Activated CD4-positive, alpha-beta T cell treated with anti-CD3 and anti-CD28 coated beads, Interleukin-2, amount 50 U/mL, for 24 hours (primary cell): ENCODE measurements at places on chromosomes 6 and 20.

DNA sequence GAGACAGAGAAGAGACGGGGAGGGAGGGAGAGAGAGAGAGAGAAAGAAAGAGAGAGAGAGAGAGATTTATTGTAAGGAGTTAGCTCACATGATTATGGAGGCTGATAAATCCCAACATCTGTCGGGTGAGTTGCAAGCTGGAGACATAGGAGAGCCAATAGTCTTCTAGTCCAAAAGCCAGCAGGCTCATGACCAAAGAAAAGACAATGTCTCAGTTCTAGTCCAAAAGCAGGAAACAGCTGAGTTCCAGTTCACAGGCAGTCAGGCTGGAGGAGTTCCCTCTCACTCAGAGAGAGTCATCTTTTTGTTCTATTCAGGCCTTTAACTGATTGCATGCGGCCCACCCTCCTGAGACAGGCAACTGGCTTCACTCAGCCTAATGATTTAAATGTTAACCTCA is 416.6 kb downstream of the PREX1 start:
- DNase-seq, result no peak

- DNase-seq, result no peak
Measured at GRCh38 chr6:17923401-17923863, 64.0 kb downstream of the KIF13A start.

- no peak for DNase-seq
Measured at GRCh38 chr20:11650566-11650965, 267.1 kb upstream of the BTBD3 start.

DNA sequence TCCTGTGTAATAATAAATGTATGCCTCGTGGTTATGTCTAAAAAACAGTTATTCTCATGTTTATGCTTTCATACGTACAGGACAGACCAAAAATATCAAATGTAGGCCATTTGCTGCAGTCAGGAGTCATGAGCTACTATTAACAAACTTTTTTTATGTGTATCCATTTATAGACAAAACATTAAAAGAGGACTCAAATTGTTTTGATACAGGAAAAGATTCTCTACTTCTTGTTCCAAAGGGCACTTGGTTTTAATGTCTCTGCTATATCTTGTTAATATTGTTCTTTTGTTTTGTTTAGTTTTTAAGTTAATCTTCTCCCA is 155.2 kb downstream of the ZDHHC14 start:
- DNase-seq, result no peak

DNA sequence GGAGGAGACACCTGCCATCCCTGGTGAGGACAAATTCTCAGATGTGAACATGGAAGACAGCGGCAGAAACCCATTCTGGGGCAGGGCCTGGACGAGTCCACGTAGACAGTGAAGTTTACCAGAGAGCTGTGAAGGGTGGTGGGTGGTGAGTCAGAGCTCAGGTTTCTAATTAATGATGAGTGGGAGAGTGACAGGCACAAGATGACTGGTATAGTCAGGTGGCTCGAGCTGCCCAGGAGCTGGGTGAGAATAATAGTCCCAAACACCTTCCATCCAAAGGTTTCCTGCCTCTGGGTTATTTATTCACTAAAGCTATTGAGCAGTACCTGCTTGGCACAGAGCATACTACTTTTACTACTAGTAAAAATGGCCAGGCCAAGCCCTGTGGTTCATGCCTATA is 6.0 kb downstream of the TLDC2 start:
- no peak for DNase-seq

DNA sequence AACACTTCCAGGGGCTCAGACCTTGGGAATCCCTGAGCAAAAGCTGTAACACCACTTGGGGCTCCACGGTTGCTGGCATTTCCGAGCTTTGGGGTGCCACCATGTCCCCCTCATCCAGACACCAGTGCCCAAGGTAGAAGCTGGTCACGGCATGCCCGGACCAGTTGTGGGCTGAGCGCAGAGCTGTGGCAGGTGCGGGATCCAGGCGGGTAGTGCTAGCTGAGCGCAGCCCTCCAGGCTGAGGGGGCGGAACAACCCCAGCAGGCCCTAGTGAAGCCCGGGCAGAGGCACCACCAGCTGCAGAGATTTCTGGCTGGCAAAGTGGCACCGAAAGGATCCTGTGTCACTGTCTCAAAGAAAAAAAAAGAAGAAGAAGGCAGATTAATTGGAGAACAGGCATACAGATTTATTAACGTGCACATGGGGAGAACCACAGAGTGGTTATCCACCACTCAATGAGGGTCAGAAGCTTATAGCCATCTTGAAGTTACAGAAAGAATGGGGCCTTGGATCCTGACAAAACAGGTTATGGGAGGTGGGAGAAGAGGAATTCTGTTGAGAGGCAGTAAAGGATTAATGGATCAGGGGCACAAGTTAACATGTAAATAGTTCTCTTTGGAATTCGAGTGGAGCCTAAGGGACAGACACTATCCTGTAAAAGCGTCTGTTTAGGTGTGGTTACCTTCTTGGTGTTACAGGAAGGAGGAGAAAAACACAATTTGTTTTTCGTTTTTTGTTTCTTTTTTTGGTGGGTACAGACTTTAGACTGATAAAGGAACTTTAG is 107.5 kb downstream of the CD24 start:
- no peak for DNase-seq

DNA sequence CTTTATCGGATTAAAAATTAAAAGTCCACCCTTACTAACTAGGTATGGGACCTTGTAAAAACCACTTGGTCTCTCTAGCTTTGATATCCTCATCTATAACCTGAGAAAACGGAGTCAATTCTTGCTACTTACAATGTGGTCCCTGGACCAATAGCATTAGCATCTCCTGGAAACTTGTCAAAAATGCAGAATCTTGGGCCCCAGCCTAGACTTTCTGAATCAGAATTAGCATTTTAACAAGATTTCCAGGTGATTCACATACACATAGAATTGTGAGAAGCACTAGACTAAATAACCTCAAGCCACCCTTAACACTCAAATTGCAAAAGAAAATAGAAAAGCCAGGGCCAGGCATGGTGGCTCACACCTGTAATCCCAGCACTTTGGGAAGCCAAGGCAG is 96.6 kb downstream of the RNGTT start:
- no peak for DNase-seq

DNA sequence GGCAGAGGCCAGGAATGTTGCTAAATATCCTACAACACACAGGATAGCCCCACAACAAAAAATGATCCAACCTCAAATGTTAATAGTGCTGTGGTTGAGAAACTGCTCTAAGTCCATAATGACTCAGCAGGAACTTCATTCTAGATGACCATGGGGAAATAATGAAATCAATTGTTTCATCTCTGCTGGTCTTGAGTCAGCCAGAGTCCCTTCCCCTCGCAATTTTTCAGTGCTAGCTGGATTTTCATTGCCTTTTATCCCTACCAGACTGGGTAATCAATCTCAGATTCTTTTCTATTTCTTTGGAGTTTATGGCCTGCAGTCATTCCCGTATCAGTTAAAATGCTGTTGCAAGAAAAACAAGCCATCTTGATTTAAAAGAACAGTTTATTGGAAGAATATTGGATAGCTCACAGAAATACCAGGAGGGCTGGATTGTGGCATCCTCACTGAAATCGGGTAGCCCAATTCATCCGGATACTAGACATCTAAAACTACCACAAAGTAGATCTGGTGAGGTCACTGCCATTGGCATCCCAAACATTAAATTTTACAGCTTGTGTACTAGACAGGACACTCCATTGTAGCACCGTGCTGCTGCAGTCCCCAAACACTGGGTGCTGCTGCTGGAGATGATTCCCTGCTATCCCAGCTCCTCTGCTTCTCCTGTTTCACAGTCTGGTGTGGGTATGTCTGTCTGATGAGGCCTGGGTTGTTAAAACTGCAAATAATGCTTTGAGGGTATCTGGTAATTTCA is 30.3 kb upstream of the POPDC3 start:
- no peak for DNase-seq

DNA sequence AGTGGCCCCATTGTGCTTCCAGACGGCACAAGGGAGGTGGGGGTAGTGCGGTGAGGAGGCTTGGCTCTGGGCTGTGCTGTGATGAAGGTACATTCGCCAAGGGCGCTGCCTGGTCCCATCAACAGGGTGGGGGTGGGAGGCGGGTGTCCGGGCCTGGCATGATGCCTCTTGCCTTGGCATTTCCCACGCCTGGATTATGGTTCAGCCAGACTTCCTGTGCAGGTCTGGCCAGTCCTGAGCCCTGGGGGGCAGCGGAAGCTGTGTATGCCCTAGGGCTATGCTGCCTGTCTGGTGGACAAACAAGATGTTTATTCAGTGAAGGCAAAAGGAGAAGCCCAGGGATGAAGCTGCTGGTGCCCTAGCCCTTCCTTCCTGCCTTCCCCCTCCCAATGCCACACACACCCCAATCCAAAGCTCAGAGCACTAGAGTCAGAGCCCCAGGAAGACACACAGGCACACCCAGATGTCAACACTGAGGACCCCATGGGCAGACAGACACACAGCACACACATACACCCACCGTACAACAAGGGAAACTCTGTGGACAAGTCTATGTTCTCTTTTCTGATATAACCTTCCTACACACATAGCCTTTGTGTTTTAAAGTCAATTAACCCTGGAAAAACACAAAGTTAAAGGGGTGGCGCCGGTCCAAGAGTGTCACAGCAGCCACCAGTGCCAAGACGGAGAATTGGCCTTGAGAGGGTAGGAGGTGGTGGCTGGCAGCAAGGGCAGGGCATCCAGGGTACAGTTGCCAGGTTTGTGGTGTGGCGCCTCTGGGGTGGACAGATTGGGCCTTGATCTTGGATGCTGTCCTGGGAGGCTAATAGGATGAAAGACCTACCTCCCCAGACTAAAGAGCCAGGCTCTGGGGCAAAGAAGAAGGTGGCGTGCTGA is 54.7 kb upstream of the SAYSD1 start:
- no peak for DNase-seq

DNA sequence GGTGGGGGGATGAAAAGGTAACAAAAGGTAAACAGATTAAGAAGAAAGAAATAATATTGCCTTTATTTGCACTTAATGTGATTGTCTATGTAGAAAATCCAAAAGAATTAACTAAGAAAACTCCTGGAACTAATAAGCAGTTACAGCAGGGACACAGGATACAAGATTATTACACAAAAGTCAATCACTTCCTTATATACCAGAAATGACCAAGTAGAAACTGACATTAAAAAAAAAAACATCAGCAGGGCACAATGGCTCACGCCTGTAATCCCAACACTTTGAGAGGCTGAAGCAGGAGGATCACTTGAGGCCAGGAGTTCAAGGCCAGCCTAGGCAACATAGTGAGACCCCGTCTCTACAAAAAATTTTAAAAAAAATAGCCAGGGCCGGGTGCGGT is 123.2 kb upstream of the RIPOR2 start:
- no peak for DNase-seq

DNA sequence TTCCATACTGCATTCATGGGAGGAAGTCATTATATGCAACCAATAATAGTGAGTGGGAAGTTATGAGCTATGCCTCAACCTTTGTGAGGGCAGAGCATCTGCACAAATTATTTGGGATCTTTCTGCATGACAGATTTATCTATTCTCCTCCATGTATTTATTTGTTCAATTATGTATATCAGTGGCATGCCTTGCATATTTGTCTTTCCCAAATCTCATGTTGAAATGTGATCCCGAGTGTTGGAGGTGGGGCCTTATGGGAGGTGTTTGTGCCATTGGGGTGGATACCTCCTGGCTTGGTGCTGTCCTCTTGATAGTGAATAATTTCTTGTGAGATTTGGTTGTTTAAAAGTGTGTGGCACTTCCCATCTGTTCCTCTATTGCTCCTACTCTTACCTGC is 1246.0 kb upstream of the CITED2 start:
- no peak for DNase-seq

DNA sequence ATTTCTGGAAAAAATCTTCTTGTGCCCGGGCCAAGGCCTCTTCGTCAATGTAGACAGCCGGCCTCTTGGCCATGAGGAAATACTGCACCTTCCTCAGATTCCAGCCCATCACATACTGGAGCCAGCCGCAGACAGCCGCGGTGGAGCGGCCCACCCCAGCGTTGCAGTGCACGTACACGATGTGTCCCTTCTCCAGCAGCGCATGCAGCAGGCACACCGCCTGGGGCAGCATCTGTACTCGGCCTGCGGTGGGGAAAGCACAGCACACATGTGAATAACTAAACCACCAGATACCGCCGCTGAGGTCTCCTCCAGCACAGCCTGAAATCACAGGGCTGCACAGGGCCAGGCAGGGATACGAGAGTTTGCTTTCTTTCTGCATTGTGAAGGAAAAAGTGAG is 107.9 kb downstream of the EPM2A start:
- no peak for DNase-seq

DNA sequence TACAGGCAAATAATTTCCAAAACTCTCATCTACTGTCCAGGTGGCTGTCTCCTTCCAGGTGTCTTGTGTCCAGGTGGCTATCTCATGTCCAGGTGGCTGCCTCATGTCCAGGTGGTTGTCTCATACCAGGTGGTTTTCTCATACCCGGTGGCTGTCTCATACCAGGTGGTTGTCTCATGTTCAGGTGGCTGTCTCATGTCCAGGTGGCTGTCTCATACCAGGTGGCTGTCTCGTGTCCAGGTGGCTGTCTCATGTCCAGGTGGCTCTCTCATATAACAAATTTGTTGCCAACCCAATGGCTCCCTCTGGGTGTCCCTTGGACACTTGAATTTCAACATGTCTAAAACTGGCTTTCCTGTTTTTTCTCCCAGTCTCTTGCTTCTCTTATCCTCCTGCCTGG is 14.3 kb upstream of the SLC22A3 start:
- DNase-seq, result no peak

GRCh38 chr6:128095362-128095761 is 194.5 kb upstream of the THEMIS start:
- DNase-seq, result no peak

DNA sequence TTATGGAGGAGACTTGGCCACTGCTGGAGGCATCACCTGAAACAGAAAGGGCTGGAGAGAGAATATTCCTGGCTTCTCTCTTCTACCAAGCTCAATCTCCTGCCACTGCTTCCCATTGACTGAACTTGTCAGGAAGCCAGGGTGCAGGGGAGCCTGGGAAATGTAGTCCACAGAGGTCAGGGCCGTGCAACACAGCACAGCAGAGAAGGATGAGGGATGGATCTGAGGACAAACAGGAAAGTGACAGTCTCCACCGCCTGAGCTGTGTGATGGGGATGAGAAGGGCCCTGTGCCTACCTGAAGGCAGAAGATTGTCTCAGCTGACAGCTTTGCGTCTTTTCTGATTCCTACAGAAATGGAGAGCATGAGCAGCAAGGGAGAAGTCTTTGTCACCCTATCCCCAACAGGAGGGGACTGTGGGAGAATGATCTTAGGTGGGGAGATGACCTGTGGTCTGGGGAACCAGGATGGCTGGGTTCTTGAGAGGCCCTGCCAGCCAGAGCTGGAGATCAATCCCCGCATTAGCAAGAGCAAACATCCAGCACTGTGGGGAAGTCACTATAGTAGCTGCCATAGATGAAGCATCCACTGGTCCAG is 114.2 kb downstream of the SNX5 start:
- no peak for DNase-seq

DNA sequence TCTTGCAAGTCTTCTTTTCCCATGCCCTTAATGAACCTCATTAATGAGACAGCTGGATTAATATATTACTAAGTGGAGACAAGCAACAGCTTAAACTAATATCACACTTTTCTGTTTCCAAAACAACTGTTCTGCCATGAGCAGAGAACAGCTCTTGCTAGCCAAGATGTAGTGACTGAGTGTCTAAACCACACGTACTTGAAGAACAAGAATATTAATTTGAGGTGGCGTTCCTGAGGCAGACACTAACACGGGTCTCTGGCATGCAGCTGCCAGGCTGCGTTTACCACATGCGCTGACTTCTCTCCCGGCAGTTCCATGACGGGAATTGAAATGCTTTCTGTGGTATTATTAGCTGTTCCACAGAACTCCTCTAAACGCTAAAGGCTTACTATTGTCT is 80.6 kb downstream of the FNDC1 start:
- no peak for DNase-seq

GRCh38 chr6:28336284-28337120 is 554 bp upstream of the ZSCAN31 start:
- no peak for DNase-seq

- no peak for DNase-seq
Measured at GRCh38 chr6:128659878-128660622, 139.7 kb upstream of the PTPRK start.
